ENCODE measurements at places on chromosomes 6 and 20. TPM values are rescaled to one million over a fixed set of nuclear protein-coding genes. Genes with fewer than 3 reads are reported as not detected.

DNA sequence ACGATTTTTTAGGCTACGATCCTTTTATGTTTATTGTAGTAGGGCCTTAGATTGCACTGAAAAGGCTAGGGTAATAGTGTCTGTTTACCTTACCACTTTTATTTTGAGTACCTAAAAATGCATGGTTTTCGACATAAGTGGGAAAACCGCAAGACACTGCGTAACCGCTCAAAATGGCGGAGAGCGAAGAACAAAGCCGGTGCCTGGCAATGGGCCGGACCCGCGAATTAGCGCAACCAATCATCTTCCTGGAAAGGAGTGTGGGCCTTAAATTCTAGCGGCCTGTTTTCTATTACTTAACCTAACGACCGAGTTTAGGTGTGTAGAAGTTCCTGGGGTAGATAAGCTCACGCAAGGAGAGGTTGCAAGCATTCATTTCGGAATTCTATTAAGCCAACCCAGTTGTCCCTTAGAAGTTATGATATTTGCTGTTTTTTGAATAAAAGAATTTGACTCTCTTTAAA, 118.0 kb downstream of the HFE start:
- peak; percentile 93 for DNase-seq

GRCh38 chr6:15340775-15341174, 94.9 kb downstream of the JARID2 start:
- DNase-seq = no peak

DNA sequence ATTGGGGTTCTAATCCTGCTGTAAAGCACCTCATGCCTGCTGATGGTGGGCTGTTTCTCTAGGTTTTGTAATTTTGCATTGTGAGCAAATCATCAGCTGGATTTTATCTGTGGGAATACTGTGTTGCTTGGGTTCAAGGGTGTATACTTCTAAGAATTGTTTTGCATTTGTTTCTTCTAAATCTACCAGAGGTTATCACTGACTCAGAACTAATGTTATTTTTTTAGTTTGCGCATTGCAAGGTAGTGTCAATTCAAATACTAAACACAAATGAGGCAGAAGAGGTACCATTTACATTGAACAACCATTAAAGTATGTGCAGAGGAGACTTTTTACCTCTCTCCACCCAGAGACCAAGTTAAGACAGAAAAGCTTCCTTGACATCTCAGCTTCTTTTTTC, 60.0 kb downstream of the CEP162 start:
- no peak for DNase-seq

- no peak for DNase-seq
These were observed 13.5 kb upstream of the SLC22A1 start for GRCh38 chr6:160108077-160108476.

DNA sequence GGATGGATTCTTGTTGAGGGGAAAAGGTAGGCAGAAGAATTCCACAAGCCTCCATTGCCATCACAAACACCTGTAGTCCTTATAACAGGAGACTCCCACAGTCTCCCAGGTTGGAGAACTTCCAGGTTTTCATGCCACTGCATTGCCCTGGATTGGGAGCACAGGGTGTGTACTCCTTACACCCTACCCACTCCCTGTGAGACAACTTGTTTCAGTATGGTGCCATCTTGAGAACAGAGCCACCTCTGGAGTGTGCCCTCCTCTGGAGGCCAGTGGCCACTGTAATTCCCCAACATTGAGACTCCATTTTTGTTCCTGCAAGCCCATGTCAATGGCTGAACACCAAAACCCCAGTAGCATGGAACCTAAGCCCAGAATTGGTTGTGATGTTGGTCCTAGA, 123.5 kb upstream of the LAMA2 start:
- no peak for DNase-seq

DNA sequence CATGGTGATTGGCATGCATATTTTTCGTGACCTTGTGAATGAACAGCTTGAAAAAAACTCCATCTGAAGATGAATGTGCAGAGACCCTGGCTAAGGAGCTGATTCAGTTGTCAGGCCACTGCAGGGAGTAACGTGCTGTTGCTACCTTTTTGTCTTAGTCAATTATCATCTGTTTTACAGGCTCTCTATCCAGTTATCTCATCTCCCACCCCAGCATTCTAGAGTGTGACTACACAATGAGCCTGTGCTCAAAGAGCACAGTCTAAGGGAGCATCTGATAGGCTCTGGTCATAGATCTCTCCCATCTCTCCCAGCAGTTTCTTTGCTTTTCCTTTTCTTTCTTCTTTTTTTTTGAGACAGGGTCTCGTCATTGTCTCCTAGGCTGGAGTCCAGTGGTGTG, 45.5 kb downstream of the NDRG3 start:
- no peak for DNase-seq

- DNase-seq = no peak
These were observed 10.6 kb downstream of the FARS2 start for GRCh38 chr6:5271926-5272325.

DNA sequence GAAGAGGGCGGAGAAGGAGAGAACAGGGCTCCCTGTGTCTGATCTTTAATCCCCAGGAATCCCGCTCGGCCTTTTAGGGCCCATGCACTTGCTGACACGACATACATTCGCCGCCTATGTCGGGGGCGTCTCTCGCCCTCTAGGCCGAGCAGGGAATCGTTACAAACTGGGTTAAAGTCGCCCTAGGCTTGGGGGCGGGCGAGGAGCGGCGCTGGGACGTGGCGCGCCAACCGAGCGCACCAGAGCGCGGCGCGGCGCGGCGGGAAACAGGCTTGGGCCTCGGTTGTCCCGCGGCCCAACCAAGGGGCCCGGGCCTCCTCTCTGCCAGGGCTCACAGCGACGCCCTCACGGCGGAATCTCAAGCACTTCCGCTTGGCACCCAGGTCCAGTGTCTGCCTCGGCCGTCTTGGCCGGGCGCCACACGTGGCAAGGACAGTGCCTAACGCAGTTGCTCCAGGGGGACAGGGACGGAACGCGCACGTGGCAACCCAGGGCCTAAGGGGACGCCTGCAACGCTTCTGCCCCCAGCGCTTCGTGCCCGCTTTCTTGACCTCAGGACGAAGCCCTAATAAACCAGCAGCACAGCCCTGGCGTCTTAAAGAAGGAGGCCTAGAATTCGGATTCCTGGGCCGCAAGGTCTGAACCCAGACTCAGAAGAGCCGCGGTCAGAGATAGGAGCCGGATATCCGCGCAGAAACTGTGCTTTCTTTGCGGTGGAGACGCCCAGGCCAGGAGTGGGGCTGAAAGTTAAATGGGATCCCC, 71.5 kb downstream of the NCR2 start:
- DNase-seq = no peak

- no peak for DNase-seq
These were observed 67.8 kb upstream of the RALGAPA2 start for GRCh38 chr20:20780127-20780824.

GRCh38 chr6:41900861-41901260, 5.7 kb upstream of the USP49 start:
- no peak for DNase-seq

HTR1E gene
- total RNA-seq = not detected

FNDC1 gene
- not detected for total RNA-seq
